ENCODE measurements at places on chromosomes 6 and 20. TPM values are rescaled to one million over a fixed set of nuclear protein-coding genes. Genes with fewer than 3 reads are reported as not detected.

- DNase-seq, result no peak
- H3K4me1 ChIP-seq, result peaks cover 28% of the 10 kb centered on the region
- no peaks in the 10 kb centered on the region for H3K27me3 ChIP-seq
- peaks cover under 1% of the 10 kb centered on the region for H3K36me3 ChIP-seq
- H3K4me3 ChIP-seq, result no peak overlapping the region
- H3K27ac ChIP-seq, result no peak overlapping the region
Observed at GRCh38 chr20:63196768-63197470, 19.0 kb downstream of the YTHDF1 start.

The RBM12 gene
- 31.8 TPM for total RNA-seq

GRCh38 chr20:60372275-60372674, 414.1 kb downstream of the CDH26 start:
- H3K36me3 ChIP-seq, result no peaks in the 10 kb centered on the region
- no peak for DNase-seq
- no peaks in the 10 kb centered on the region for H3K4me1 ChIP-seq
- no peaks in the 10 kb centered on the region for H3K27me3 ChIP-seq
- no peak overlapping the region for H3K4me3 ChIP-seq

The PKIG gene
- total RNA-seq, result 60.9 TPM

The MAP1LC3A gene
- total RNA-seq, result 74.3 TPM

GRCh38 chr6:83309344-83309743, 116.2 kb downstream of the RWDD2A start:
- H3K4me3 ChIP-seq, result no peak overlapping the region
- no peaks in the 10 kb centered on the region for H3K27me3 ChIP-seq
- no peaks in the 10 kb centered on the region for H3K4me1 ChIP-seq
